ENCODE measurements at places on chromosomes 7 and 10. TPM values are rescaled to one million over a fixed set of nuclear protein-coding genes. Genes with fewer than 3 reads are reported as not detected.
A peak's percentile ranks its signal among the peaks of the same experiment; 100 is the strongest.

GRCh38 chr10:15313843-15314242 is 57.2 kb downstream of the FAM171A1 start:
- DNase-seq = peak; percentile 22

DNA sequence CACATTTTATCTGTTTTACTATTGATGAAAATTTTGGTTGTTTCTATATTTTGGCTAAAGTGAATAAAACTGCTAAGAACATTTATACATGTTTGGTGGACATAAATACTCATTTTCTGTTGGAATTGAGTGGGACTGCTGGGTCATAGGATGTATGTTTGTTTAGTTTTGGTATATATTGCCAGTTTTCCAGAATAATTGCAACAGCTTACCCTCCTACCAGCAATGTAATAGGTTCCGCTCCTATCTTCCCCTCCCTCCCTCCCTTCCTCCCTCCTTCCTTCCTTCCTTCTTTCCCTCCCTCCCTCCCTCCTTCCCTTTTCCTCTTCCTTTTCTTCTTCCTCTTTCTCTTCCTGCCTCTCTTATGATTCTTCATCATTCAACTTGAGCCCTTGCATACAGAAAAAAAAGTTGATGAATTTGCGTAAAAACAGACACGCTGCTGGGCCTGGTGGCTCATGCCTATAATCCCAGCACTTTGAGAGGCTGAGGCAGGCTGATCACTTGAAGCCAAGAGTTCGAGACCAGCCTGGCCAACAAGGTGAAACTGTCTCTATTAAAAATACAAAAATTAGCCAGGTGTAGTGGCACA is 23.5 kb downstream of the VKORC1L1 start:
- no peak for DNase-seq

DNA sequence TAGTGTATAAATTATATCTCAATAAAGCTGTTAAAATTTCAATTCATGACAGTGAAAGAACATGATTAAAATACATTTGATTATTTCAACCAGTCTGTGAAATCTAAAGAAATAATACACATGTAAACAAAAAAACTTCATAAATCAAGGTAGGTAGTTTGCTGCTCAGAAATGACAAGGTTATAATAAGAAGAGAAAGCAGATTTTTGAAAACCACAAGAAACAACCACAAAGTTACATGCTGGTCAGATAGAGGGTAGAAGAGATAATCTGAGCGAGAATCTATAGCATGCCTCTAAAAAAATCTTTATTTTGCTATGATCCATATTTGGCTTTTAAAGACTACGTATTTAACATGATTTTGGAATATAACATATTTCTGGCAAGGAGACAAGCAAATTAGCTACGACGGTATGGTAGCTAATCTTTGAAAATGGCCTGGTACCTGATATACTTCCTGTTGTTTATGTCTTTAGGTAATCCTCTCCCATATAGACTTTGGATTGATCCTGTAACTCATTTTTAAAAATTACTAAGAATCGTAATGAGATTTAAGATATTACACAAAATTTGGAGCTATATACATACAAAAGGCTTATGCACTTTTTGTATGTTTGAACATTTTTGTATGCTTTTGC is 23.5 kb upstream of the VCL start:
- no peak for DNase-seq

- DNase-seq = no peak
Measured at GRCh38 chr7:95865716-95866371, 93.5 kb downstream of the DYNC1I1 start.

DNA sequence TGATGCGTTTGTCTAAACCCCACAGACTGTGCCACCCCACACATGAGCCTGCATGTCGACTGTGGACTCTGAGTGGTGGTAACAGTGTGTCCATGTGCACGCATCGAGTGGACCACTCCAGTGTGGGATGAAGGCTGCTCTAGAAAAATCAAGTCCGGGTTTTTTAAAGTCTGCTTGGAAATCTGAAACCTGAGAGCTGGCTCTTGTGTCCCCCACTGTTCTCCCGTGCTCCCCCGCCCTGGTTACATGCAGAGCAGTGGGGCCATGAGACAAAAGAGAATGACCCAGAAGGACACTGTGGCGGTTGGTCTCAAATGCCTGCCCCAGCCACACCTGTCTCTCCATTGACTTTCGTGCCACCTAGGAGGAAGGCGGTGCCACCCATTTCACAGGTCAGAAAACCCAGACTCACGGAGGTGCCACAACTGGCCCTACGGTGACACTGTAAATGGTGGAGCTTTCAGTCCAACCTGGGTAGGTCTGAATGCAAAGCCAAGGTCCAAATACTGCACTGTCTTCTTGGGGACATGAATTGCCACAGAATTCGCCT is 27.3 kb upstream of the PWWP2B start:
- DNase-seq = no peak

- DNase-seq = no peak
Measured at GRCh38 chr7:17940951-17941431, 697 bp upstream of the SNX13 start.

DNA sequence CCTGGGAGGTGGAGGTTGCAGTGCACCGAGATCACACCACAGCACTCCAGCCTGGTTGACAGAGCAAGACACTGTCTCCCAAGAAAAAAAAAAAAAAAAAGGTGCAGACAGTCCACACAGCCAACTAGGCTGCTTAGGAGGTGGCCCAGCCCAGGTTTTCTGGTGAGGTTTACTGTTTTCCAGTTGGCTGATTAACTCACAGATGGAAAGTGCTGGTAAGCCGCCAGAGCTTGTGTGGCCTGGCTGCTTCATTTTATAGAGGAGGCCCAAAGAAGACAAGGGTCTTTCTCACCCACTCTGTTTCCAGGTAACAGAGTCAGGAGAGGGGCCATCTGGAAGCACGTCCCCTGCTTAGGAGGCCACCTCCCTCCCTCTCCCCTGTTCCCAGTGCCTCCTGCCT is 6.2 kb downstream of the RHBDD2 start:
- no peak for DNase-seq

DNA sequence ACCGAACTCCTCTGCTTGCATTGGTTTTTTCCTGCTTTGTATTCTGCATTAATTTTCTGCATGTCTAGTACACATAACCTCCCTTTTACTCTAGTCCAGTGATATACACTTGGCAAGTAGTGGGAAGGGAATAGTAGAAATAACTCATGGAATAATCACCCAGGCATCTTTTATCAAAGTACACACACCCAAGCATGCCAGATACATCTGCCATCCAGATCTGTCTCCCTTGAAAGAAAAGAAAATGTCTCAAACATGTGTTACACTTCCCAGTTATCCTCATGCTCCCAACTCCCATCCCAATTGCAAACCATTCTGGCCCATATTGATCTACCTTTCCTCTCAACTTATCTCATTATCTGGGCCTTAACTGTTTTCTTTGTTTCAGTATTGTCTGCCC is 79.0 kb downstream of the PHYHIPL start:
- DNase-seq = no peak

DNA sequence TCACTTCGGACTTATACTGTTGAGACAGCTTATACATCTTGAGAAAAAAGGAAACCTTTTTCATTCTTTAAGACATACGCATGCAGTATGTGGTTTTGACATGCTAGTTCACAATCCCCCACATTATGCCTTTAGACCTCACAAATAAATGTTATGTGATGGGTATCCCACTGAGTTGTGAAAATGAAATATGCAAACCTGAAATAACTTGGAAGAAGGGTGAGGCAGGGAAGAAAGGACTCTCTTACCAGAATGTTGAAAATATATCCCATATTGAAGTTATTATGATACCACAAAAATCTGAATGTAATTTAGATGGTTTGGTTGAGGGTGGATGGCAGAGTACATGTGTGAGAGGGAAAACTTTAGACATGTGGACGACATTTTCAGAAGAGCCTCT is 379.8 kb downstream of the BBS9 start:
- no peak for DNase-seq

DNA sequence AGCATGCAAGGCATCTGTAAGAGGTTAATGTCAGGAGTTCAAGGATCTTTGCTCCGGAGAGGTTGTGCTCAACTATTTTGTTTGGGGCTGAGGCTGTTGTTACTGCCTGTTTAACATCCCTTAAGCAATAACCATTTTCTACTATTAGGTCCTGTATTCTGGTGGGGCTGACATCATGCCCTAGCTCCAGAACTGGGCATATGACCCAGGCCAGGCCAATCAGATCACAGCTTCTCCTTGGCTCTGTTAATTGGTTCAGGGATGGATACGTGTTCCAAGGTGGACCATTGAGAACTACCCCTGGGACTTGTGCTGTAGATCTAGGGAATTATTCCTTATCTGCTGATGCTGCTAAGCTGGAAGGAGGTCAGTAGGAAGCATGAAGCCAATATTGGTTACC is 67.0 kb downstream of the SYPL1 start:
- no peak for DNase-seq

- DNase-seq = no peak
Measured at GRCh38 chr10:47137311-47137851, 162.6 kb upstream of the GDF10 start.

DNA sequence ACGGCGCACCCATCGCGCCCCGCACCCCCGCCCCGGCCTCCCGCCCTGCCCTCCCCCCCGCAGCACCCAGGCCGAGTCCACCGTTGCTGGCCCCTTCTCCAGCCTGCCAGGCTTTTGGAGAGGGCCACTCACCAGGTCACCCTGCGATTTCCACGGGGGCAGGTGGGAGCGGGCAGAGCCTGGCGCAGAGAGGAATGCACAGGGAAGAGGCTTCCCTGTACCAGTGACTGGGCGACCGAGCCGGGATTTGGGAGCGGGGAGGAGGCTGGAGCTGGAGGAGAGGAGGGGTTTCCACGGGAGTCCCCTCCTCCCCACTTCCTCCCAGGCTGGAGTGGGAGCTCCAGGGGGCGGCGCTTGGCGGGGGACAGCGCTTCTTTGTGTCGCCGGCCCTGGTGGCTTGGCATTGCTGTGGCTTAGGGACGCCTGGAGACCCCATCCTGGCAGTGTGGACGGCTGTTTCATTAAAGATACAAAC is 19.3 kb downstream of the TCAF1 start:
- DNase-seq = peak; percentile 41

DNA sequence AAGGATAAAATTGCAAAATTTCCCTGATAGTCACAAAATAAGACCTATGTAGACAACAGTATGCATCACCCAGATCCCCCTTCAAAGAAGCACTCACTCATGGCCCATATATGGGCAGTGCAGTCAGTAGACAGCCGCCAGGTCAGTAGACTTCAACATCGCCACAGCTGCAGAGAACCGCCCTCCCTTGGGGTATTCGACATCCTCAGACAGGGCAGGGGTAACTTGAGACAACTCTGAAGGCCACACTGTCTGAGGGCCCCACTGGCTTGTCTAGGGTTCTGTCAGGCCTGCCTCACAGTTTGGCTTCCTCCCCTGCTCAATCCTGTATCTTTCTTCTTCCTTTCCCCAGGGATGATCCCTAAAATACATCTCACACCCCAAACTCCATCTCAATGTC is 172.3 kb downstream of the IMMP2L start:
- DNase-seq = no peak

DNA sequence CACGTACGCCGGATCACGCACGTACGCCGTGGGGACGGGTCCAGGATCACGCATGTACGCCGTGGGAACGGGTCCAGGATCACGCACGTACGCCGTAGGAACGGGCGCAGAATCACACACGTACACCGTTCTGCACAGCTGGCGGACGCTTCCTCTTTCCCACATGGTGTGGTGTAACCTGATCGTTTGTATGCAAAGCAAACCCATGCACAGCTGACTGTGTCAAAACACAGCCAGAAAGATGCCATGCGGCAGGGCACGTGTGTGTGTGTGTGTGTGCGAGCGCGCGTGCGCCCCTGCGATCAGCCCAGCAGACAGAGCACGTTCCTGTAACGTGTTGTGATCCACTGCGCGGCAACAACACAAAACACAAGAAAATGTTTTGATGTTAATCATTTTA is 573.6 kb downstream of the DNAJB6 start:
- DNase-seq = no peak

DNA sequence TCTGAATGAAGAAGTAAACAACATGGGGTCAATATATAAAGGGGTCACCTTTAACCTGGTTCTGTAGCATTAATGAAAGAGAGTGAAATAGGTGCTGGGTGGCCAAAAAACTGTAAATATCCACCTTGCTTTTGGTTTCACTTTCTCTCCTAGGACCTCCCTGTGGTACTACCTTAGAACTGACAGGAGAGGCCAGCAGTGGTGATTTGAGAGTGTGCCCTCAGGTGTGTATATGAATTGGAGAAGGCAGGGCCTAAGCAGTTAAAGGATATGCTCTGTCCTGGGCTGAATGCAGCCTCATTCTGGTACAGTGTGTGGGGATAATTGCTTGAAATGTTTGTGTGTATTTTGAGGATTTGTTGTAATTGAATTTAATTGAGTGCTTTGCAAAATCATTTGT is 62.0 kb downstream of the BBS9 start:
- peak; percentile 21 for DNase-seq

GRCh38 chr7:43328785-43329380 is 216.4 kb downstream of the HECW1 start:
- DNase-seq = no peak

DNA sequence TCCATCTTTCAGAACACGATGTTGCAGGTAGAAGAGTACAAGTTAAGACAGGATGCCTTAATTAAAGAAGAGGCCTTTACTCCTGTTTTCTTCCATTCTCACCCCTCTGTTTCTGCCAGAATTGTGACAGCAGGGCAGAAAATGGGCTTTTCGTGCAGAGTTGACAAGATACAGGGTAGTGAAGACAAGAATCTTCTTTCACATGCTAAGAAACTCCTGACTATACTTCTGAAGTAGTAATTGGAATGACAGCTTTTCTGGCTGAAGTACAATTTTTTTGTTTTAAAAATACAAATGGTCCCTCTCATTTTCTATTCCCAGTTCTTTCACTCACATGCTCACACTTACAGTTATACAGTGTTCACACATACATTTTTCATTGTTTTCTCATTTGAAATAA is 22.1 kb downstream of the HDAC9 start:
- DNase-seq = no peak

DNA sequence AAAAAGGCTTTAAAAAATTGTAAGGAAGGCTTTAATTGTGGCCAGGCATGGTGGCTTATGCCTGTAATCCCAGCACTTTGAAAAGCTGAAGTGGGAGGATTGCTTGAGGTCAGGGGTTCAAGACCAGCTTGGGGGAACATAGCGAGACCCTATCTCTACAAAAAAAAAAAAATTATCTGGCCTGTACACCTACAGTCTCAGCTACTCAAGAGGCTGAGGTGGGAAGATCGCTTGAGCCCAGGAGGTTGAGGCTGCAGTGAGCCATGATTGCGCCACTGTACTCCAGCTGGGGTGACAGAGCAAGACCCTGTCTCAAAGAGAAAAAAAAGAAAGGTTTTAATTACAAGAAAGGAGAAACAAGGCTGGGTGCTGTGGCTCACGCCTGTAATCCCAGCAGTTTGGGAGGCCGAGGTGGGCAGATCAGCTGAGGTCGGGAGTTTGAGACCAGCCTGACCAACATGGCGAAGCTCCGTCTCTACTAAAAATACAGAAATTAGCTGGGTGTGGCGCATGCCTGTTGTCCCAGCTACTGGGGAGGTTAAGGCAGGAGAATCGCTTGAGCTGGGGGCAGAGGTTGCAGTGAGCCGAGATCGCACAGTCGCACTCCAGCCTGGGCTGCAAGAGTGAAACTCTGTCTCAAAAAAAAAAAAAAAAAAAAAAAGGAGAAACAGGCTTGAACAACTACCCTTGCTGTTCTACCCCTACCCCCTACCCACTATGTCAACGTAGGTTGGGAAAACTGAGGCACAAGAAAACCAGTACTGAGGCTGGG is 83.7 kb downstream of the CARD11 start:
- DNase-seq = no peak

Gene FAM25G
- not detected for total RNA-seq

Gene CHN2
- 9.3 TPM for total RNA-seq

Gene ZNF365
- total RNA-seq = 2.0 TPM

Gene ADAMTS14
- 0.15 TPM for total RNA-seq

Gene ASZ1
- total RNA-seq = not detected

Gene OPALIN
- not detected for total RNA-seq

Gene DHTKD1
- 32.5 TPM for total RNA-seq

Gene OLAH
- total RNA-seq = 5.6 TPM

Gene DPY19L1
- 39.1 TPM for total RNA-seq

Measured in upper lobe of left lung (tissue), 6 donors.